ENCODE measurements at places on chromosomes 2 and 18.
A peak's percentile ranks its signal among the peaks of the same experiment; 100 is the strongest.

DNA sequence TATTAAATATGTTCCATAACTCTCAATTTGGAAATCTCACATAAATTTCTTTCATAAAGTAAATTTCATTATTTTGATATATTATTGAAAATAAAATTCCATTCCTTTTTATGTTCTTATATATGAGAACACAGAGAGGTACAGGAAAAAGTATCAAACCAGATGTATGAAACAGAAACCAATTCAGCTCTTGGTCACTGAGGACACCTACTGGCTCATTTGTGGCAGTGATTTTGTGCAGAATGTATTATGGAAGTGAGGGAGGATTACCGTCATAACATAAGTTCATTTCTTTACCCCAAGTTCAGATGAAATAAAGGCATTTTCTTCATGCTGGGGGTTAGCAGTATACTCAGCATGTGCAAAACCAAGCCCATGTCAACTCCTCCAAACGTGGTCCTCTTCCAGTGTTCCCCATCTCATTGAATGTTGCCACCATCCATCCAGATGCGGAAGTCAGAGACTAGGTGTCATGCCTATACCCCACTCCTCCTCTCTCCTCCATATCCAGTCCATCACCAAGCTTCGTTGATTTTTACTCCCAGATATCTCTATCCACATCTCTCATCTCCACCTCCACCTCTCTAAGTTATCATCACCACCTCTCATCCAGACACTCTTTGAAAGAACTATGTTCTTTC lies 41.7 kb upstream of the MALL start:
- DNase-seq = peak; percentile 29

GRCh38 chr2:139142252-139142880 lies 362.2 kb upstream of the NXPH2 start:
- no peak for DNase-seq

- DNase-seq = no peak
Measured at GRCh38 chr18:12478269-12479047, 70.7 kb downstream of the PRELID3A start.

- no peak for DNase-seq
Measured at GRCh38 chr18:48026216-48026615, 95.8 kb upstream of the SMAD2 start.

GRCh38 chr18:448116-448790 lies 52.2 kb downstream of the COLEC12 start:
- DNase-seq = no peak

- DNase-seq = no peak
Measured at GRCh38 chr2:133633881-133634409, 65.7 kb upstream of the NCKAP5 start.

GRCh38 chr2:64114912-64115277 lies 29.3 kb downstream of the PELI1 start:
- DNase-seq = no peak
